ENCODE measurements at places on chromosomes 7 and 10.

- H3K4me1 ChIP-seq, result no peaks in the 10 kb centered on the region
- H3K4me3 ChIP-seq, result no peak overlapping the region
- H3K36me3 ChIP-seq, result no peaks in the 10 kb centered on the region
Measured at GRCh38 chr10:48247680-48248079, 26.8 kb downstream of the FRMPD2 start.

GRCh38 chr7:90877201-90877600 is 281.1 kb downstream of the CDK14 start:
- H3K4me1 ChIP-seq, result peaks cover 5% of the 10 kb centered on the region
- DNase-seq, result no peak
- H3K27me3 ChIP-seq, result no peaks in the 10 kb centered on the region

- no peaks in the 10 kb centered on the region for H3K4me1 ChIP-seq
- H3K4me3 ChIP-seq, result no peak within 1 kb of the TSS
- H3K36me3 ChIP-seq, result no peaks in the 10 kb centered on the region
Measured at GRCh38 chr10:47322300-47323061, at the start of gene GDF2. Gene GDF2 (plus strand): TSS chr10:47322454. CDS start chr10:47322669, 215 bp downstream.

DNA sequence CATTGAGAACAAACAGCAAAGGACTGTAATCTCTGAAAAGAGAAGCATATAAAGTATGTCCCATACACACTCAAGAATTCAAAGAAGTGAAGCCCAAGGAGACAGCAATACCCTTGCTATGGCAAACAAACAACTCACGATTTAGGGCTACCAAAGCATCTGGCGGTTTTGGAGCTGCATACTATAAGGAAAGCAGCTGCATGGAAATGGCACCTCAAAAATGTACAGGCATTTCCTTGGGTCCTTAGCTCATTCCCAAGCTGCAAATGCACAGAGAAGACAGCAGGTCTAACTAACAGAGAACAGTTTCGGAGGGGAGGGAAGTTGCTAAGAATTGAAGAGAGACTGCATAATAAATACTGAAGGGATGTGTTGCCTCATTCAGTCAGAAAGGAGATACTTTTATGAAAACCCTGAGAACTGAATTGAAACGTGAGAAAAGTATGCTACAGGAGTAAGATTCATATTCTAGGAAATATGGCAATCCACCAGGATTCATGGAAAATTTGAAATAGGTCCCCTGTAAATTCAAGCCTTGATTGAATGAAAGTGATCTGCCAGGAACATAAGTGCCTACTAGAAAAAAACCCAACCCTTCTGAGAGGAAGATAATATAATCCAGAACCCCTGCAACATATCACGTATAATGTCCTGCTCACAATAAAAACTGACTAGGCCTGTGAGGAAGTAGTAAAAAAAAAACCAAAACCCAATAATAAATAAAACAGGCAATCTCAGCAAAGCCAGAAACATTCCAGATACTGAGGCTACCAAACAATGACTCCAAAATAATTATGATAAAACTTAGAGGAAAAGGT is 36.4 kb downstream of the CUBN start:
- H3K27ac ChIP-seq, result no peak overlapping the region
- no peak overlapping the region for H3K4me3 ChIP-seq
- H3K36me3 ChIP-seq, result no peaks in the 10 kb centered on the region
- DNase-seq, result no peak
- no peaks in the 10 kb centered on the region for H3K4me1 ChIP-seq
- no peaks in the 10 kb centered on the region for H3K27me3 ChIP-seq

GRCh38 chr10:35025916-35026315 is 64.2 kb downstream of the CUL2 start:
- no peak overlapping the region for H3K4me3 ChIP-seq
- no peak for DNase-seq
- peaks cover 6% of the 10 kb centered on the region for H3K36me3 ChIP-seq
- H3K27me3 ChIP-seq, result no peaks in the 10 kb centered on the region
- H3K4me1 ChIP-seq, result no peaks in the 10 kb centered on the region
- H3K27ac ChIP-seq, result no peak overlapping the region

- H3K27ac ChIP-seq, result no peak overlapping the region
- H3K4me3 ChIP-seq, result no peak overlapping the region
- DNase-seq, result no peak
- H3K4me1 ChIP-seq, result no peaks in the 10 kb centered on the region
- no peaks in the 10 kb centered on the region for H3K36me3 ChIP-seq
Measured at GRCh38 chr10:130326954-130327353, 190.8 kb downstream of the GLRX3 start.

DNA sequence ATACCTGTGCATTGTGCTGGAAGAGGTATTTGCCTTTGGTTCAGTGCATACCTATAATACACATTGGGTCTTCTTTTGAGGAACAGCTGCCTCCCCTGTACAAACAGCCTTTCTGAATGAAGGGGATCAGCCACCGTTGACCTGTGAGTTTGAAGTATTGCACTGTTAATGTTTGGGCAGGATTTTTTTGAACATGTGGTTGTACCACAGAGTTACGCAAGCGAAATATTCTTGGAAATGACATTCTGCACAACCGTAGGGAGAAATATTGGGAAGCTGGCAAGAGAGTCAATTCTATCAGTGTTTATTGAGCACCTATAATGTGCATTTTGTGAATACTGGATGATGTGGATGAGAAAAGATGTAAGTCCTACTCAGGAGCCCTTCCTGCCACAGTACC is 270.6 kb downstream of the AUTS2 start:
- no peaks in the 10 kb centered on the region for H3K36me3 ChIP-seq
- H3K4me3 ChIP-seq, result no peak overlapping the region
- no peaks in the 10 kb centered on the region for H3K4me1 ChIP-seq
- H3K27me3 ChIP-seq, result no peaks in the 10 kb centered on the region

DNA sequence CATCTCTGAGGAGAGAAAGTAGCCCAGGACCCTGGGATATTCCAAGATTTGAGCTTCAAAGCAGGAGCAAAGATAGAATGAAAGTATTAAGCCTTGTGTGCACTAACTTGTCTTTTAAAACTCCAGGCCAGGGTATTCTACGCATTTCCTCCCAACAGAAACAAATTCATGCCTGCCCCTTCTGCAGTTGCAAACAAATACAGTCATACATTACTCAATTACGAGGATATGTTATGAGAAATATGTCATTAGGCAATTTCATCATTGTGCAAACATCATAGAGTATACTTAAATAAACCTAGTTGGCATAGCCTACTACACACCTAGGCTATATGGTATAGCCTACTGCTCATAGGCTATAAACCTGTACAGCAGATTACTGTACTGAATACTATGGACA is 154.5 kb upstream of the KIAA1217 start:
- H3K27ac ChIP-seq, result no peak overlapping the region
- no peaks in the 10 kb centered on the region for H3K4me1 ChIP-seq
- no peaks in the 10 kb centered on the region for H3K27me3 ChIP-seq
- H3K4me3 ChIP-seq, result no peak overlapping the region
- no peak for DNase-seq

GRCh38 chr7:29971566-29972314 is 17.9 kb downstream of the SCRN1 start:
- no peaks in the 10 kb centered on the region for H3K36me3 ChIP-seq
- H3K4me1 ChIP-seq, result no peaks in the 10 kb centered on the region
- no peak for DNase-seq
- H3K27ac ChIP-seq, result no peak overlapping the region

DNA sequence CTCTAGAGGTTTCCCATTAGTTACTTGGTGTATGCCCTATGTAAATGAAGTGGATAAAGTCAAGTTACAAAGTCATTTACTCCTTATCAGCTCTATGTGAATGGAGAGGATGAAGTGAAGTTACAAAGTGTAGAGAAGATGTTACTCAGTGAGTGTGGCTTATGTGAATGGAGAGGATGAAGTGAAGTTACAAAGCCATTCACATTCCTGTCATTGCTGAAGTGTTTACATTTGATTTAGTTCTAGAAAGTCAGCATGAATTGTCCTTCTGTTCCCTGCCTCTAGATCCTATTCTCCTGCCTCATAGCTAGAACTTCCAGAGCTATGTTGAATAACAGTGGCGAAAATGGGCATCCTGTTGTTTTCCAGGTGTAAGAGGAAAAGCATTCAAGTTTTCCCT is 880.1 kb downstream of the DNAJB9 start:
- no peaks in the 10 kb centered on the region for H3K4me1 ChIP-seq
- no peaks in the 10 kb centered on the region for H3K36me3 ChIP-seq
- H3K27ac ChIP-seq, result no peak overlapping the region
- no peak overlapping the region for H3K4me3 ChIP-seq
- H3K27me3 ChIP-seq, result no peaks in the 10 kb centered on the region

DNA sequence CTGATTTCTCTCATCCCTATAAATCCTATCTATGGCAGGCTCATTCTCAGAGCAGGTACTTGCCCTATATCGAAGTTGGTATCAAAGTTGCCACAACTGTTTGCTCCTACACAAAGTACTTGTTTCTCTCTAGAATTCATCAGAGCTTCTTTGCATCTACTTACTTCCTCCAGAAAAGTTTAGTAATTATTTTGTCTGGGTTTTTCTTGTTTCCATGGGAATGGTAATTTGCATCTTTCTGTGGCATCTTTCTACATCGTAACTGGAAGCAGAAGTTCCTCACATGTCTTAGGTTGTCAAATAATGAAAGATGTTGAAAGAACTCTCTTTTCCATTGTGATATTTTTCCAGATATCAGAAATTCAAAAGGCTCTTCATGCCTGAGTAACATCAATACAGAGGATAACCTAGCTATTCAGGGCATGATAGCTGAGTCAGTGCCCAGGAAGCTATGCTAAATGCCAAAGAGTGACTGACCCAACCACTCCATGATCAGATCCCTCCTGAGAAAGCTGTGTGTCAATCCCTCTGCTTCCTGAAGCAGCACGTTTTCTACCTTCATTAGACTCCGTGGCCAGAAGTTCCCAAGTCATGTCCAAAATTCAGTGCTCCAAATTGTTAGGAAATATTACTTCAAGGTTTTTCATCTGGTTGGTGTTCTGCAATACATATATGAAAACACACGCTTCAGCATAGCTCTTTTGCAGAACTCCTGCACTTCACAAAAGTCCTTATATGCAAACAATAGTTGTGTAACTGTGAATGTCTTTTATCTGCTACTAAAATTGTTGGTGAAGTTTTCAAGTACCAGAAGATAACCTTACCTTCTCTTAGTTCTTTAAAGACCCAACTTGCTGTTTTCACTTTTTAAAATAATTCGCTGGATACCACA is 216.5 kb downstream of the VTI1A start:
- peaks cover 3% of the 10 kb centered on the region for H3K36me3 ChIP-seq
- H3K4me3 ChIP-seq, result no peak overlapping the region
- no peak overlapping the region for H3K27ac ChIP-seq
- H3K27me3 ChIP-seq, result no peaks in the 10 kb centered on the region

GRCh38 chr10:35641676-35642034 is 441 bp downstream of the FZD8 start:
- DNase-seq, result no peak
- no peaks in the 10 kb centered on the region for H3K27me3 ChIP-seq
- peak overlapping the region; percentile 92 for H3K27ac ChIP-seq
- no peaks in the 10 kb centered on the region for H3K36me3 ChIP-seq

All from psoas muscle (tissue), 8 donors.